ENCODE measurements at places on chromosomes 16 and 17.

- DNase-seq = no peak
These were observed 400.9 kb upstream of the CDH5 start for GRCh38 chr16:65965628-65966027.

DNA sequence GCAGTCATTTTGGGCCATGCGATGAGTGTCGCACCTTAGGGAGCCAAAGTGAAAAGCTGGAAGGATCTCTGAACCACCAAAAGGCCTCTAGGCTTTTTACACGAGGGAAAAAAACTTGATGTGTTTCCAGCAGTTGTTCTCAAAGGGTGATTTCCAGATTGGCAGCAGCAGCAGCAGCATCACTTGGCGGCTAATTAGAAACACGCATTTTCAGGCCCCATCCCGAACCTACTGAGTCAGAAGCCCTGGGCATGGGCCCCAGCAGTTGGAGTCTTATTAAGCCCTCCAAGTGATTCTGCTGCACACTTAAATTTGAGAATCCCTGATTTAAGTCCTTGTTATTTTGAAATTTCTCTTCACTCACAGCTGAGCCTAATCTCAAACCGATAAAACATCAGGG, 25.3 kb upstream of the PYY start:
- no peak for DNase-seq

- no peak for DNase-seq
These were observed 825 bp downstream of the METTL9 start for GRCh38 chr16:21600031-21600773.

- DNase-seq = no peak
These were observed 4.0 kb downstream of the NUPR1 start for GRCh38 chr16:28534542-28535373.

- no peak for DNase-seq
These were observed 1.2 kb downstream of the OR1F1 start for GRCh38 chr16:3188925-3189825.

DNA sequence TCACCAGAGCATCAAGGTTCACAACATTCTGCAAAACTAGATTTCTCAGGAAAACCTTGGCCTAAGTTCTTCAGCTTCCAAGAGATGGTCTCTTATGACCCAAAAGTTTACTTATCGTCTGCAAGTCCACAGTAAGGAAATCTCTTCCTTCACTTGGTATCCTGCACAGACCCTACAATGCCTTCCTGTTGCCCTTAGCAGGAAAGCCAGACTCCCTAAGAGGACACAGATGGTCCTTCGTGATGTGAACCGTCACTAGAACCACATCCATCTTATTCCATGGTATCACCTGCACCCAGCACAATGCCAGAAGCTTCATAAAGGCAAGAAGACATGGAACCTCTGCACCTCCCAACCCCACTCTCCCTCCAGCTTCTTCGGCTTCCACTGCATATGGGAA, 34.1 kb downstream of the CMC2 start:
- no peak for DNase-seq

GRCh38 chr16:16133943-16134604, 89.2 kb downstream of the ABCC6 start:
- no peak for DNase-seq

- no peak for DNase-seq
These were observed 14.8 kb downstream of the CNOT1 start for GRCh38 chr16:58614860-58615259.

- no peak for DNase-seq
These were observed 20.2 kb downstream of the MBTPS1 start for GRCh38 chr16:84096447-84097005.

GRCh38 chr16:13856811-13857511, 63.0 kb upstream of the ERCC4 start:
- DNase-seq = no peak

GRCh38 chr17:50660042-50660886, 25.6 kb downstream of the ABCC3 start:
- DNase-seq = no peak

DNA sequence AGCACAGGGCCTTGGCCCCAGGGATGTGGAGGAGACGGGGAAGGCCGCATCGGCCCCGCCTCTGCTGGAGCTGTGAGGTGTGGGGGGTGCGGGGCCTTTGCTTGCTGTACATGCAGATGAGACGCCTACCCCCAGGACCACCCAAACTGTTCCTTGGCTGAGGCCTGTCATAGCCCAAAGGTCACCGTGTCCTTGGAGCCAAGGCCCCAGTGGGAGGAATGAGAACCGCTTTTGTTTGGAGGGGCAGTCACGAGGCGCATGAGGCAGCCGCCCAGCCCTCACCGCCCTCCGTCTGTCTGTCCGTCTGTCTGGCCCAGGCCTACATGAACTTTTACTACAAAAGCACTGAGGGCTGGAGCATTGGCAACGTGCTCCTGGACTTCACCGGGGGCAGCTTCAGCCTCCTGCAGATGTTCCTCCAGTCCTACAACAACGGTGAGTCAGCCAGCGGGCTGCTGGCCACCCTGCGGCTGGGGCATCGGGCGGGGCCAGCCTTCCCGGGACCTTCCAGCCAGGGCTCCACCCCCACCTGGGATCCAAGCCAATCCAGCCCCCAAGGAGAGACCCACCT, 8.8 kb downstream of the TAX1BP3 start:
- no peak for DNase-seq
